Tibial nerve (tissue), 4 donors: ENCODE measurements at places on chromosomes 4 and X. TPM values are rescaled to one million over a fixed set of nuclear protein-coding genes. Genes with fewer than 3 reads are reported as not detected.

Gene CT45A5
- total RNA-seq = not detected

GRCh38 chr4:1381944-1382541, 24.2 kb downstream of the NKX1-1 start:
- no peaks in the 10 kb centered on the region for H3K4me1 ChIP-seq
- H3K27me3 ChIP-seq = no peaks in the 10 kb centered on the region
- H3K27ac ChIP-seq = no peak overlapping the region
- no peaks in the 10 kb centered on the region for H3K36me3 ChIP-seq

GRCh38 chr4:143273160-143273917, 63.3 kb upstream of the GAB1 start:
- H3K27ac ChIP-seq = no peak overlapping the region
- no peak for DNase-seq
- no peaks in the 10 kb centered on the region for H3K36me3 ChIP-seq
- no peak overlapping the region for H3K4me3 ChIP-seq
- no peaks in the 10 kb centered on the region for H3K4me1 ChIP-seq

DNA sequence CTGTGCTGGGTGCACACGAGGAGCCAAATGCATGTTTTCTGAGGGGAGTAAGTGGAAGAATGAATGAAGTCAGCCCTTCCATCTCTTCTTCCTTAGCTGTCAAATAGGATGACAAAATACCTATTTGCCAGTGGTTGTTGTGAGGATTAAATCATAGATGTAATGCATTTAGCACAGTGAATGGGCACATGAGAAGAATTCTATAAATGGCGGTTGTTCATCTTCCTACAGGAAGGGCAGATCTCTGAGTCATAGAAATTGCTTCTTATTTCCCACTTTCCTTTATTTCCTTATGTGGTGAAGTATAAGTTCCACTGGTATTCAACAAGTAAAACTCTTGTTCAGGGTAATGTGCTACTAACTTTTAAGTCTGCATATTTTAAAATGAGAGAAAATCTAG, 83.1 kb downstream of the SORBS2 start:
- H3K4me3 ChIP-seq = no peak overlapping the region
- no peaks in the 10 kb centered on the region for H3K27me3 ChIP-seq
- no peaks in the 10 kb centered on the region for H3K36me3 ChIP-seq
- DNase-seq = no peak
- peak overlapping the region; percentile 65 for H3K27ac ChIP-seq
- H3K4me1 ChIP-seq = no peaks in the 10 kb centered on the region

DNA sequence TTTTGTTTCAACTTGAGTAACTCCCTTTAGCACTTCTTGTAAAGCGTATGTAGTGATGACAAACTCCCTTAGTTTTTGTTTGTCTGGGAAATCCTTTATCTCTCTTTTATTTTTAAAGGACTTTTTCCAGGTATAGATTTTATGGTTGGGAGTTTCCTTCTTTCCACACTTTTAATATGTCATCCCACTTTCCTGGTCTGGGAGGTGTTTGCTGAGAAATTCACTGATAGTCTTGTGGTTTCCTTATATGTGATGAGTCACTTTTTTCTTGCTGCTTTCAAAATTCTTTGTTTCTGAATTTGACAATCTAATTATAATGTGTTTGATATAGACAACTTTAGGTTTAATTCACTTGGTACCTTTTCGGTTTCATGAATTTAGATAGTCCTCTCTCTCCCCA, 353.9 kb downstream of the GPAT3 start:
- H3K36me3 ChIP-seq = no peaks in the 10 kb centered on the region
- no peaks in the 10 kb centered on the region for H3K4me1 ChIP-seq
- H3K27ac ChIP-seq = no peak overlapping the region
- H3K4me3 ChIP-seq = no peak overlapping the region
- DNase-seq = no peak

DNA sequence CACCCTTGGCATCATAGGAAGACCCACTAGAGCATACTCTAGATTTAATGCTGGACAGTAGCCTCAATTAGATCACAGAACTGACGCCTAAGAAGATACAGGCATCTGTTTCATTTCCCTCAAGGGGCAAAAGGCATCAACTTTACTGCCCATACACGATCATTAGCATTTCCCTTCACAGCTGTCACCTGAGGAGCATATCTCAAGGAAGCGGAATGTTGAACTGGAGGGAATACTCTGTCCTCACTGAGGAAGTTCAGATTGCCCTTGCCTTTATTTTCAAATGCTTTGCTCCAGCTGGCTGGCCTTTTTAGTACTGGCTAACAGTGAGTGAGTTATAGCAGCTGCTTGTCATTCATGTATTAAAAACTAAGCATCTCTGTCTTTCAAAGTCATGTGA, 508.4 kb upstream of the GALNT7 start:
- H3K36me3 ChIP-seq = no peaks in the 10 kb centered on the region
- H3K4me1 ChIP-seq = no peaks in the 10 kb centered on the region
- no peak overlapping the region for H3K4me3 ChIP-seq
- H3K27ac ChIP-seq = no peak overlapping the region
- H3K27me3 ChIP-seq = no peaks in the 10 kb centered on the region
